Cardiac fibroblast (primary cell): ENCODE measurements at places on chromosomes 16 and 17.
A peak's percentile ranks its signal among the peaks of the same experiment; 100 is the strongest.

DNA sequence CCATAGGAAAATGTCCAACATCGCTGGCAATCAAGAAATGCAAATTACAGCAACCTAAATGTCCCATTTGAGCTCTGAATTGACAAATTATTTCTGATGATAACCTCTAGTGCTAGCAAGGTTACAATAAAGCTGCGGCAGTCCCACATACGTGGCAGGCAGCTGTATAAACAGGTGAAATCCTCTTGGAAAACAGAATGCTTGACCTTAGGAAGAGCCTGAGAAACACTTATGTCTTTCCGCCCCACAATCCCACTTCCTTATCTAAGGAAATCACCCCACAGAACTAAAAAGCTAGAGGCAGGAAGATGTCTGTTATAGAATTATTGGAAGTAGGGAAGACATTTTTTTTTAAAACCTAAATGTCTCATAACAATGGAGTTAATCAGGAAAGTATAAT lies 154.3 kb downstream of the KATNIP start:
- DNase-seq, result no peak

- no peak for DNase-seq
Observed at GRCh38 chr17:76022285-76022684, 4.8 kb downstream of the EVPL start.

DNA sequence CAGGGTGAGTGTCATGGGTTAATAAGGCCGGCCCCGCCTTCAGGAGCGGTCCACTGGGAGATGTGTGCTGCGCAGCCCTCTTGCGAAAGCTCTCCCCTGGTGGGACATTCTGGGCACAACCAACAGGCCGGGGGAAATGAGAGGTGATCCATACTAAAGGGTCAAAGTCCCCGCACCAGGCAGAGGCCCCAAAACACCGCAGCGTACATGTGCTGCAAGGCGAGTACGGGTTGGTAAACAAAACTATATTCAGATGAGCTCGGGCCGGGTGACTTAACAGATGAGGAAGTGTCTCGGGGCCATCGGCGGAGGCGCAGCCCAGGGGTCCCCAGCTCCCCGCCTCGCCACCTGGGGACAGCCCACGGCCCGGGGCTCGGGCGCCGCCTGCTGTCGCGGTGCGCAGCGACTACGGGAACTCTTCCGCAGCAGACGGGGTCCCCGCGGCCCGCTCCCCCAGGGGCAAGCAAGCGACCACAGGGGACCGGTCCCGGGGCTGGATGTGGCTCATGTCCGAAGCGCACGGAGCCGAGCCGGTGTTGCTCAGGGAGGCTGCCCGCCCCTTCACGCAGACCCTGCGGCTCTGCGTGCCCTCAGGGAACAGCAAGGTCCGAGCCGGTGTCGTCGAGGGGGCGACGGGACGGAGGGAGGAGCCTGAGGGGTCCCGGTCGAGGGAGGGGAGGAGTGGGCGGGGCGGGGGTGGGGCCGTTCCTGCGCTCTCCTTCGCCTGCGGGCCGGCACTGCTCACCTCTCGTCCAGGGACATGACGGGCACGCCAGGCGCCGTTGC lies at the start of gene RAB37:
TSS of gene RAB37 (plus strand) at position 744 of the 786 bp plus-strand sequence. CDS start at position 761, 17 bp downstream.
- DNase-seq, result peak; percentile 47

DNA sequence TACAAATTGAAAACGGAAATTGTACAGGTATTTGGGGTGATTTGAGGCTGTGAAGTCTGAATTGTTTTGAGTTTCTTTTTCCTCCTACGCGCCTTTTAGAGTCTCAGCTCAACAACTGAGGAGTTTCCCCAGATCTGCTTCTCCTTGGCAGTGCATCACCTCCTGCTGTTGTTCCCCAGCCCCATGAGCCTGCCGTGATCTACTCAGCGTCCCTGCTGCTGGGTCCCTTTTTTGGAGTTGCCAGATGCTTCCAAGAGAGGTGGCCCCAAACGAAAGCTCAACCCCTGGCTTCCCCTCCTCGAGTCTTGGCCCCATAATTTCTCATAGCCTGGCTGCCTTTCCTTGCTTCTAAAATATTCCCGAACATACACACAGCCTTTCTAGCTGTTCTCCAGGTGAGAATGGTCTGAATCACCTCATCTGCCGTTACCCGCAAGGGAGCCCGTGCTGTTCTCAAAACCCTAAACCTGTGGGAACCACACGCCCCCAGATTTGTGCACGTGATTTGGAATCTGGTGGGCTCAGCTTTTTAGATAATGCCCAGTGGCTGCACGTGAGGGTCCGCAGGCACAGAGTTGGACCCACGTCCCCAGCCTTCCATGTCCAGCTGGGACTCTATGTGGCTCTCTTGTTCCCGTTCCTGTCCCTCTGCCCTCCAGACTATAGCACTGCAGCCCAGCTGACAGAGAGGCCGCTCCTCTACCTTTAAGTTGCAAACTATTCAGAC lies 179.1 kb upstream of the CHMP6 start:
- no peak for DNase-seq

GRCh38 chr16:85209526-85210121 lies 97.4 kb upstream of the CIBAR2 start:
- DNase-seq, result no peak

- DNase-seq, result no peak
Observed at GRCh38 chr17:58491510-58492045, 3.4 kb upstream of the HSF5 start.

DNA sequence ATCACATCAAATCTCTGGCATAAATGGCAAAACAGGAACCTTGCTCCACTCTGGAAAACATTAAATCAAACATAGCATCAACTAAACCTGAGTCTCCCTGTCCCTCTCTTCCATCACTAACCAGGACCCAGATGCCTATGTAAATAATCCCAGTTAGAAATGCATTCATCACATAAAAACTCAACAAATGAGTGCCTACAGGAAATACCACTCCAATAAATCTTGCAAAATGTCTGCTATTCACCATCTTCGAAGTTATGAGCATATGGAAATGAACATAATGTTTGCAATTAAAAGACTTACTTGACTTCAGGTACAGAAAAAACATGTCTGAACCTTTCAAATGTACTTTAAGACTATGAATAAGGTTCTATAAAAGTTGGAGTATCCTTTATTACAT lies 425.0 kb downstream of the CDH11 start:
- no peak for DNase-seq

GRCh38 chr17:66948061-66948750 lies 16.3 kb upstream of the CACNG4 start:
- no peak for DNase-seq

DNA sequence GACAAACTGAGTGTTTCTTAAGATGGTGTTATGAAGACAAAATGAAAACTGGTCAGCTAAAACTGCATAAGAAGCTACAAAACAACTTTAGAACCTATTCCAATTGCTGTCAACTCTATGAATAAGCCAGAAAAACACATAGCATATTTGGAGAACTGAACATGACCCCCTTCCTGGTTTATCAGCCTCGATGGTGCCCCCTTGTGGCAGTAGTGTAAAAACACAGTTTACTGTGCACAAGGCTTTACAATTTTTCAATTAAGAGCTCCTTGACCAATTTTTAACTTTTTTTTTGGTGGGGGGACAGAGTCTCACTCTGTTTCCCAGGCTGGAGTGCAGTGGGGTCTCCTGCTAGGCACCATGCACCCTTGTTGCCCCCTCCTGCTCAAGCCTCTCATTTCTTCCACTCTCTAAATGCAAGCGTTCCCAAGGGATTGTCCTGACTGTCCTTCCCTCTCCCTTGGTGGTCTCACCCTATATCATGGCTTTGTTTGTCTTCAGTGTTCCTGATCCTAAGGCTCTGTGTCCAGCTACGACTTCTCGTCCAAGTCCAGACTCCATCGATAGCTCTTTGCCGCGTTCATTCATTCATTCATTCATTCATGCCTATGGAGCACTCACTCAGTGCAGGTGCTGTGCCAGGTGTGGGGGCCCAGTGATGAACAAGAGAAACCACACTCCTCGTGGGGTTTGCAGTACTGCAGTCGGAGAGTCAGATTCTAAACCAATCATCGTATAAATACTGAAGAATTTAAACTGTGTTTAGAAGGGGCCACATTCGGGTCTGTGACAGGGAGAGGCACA lies 7.5 kb downstream of the EIF1 start:
- peak; percentile 88 for DNase-seq

- DNase-seq, result no peak
Observed at GRCh38 chr16:10150906-10151305, 31.3 kb downstream of the GRIN2A start.

GRCh38 chr16:81601008-81601428 lies 156.4 kb downstream of the CMIP start:
- DNase-seq, result peak; percentile 74

GRCh38 chr17:41475421-41475820 lies 5.5 kb downstream of the KRT35 start:
- no peak for DNase-seq

DNA sequence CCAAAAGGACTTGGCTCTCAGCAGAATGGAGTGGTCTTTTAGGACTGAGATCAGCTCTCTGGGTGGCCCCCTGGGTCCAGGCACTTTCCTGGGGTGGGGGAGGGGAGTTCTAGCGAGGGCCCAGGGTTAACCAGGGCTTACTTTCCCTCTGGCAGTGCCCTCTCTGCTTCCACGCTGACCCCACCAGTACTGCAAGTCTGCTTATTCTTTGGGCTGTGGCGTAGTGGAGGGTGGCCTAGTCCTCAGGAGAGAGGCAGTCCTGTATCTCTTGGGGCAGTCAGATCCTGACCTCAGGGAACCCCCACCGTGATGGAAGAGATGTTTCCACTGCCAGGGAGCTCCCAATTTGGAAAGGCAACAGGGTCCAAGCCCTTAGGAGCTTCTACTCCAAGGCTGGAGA lies 79.4 kb downstream of the CCDC182 start:
- no peak for DNase-seq

- DNase-seq, result no peak
Observed at GRCh38 chr16:645852-646678, 3.1 kb upstream of the WDR90 start.

- no peak for DNase-seq
Observed at GRCh38 chr17:40484285-40484972, 17.0 kb downstream of the TNS4 start.

DNA sequence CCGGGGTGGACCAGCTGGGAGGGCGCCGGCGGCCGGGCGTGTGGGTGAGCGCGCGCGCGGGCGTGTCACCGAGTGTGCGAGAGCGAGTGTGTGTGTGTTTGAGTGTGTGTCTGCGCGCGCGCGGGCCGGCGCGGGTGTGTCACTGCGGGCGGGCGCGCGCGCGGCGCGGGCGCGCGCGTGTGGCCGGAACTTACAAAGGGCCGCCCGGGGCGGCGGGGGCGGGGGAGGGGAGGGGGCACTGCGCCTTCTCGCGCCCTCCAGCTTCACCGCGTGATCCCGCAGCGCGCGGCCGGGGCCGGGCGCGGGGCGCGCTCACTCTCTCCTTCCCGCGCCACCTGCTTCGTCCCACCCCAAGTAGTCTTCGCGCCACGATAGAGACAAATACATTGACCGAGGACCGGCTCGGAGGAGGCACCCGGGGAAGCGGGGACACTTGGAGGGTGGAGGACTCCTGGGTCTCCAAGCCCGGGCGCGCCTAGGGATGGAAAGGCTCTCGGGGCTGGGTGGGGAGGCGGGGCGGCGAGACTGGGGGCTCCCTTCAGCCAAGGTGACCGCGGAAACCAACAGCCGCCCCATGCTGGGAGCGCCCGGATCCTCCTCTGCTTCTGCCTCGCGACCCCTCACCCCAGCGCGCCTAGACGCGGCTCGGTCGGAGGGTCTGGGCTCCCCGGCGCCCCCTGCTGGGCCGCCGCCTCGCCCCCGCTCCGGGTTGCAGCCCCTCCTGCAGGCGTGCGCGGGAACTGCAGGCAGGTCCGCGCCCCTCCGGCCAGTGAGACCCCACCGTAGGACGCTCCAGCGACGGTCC lies at the start of gene SRCIN1:
TSS of gene SRCIN1 (minus strand) at position 112 of the 805 bp plus-strand sequence. CDS start 247 bp downstream, outside the sequence.
- no peak for DNase-seq

DNA sequence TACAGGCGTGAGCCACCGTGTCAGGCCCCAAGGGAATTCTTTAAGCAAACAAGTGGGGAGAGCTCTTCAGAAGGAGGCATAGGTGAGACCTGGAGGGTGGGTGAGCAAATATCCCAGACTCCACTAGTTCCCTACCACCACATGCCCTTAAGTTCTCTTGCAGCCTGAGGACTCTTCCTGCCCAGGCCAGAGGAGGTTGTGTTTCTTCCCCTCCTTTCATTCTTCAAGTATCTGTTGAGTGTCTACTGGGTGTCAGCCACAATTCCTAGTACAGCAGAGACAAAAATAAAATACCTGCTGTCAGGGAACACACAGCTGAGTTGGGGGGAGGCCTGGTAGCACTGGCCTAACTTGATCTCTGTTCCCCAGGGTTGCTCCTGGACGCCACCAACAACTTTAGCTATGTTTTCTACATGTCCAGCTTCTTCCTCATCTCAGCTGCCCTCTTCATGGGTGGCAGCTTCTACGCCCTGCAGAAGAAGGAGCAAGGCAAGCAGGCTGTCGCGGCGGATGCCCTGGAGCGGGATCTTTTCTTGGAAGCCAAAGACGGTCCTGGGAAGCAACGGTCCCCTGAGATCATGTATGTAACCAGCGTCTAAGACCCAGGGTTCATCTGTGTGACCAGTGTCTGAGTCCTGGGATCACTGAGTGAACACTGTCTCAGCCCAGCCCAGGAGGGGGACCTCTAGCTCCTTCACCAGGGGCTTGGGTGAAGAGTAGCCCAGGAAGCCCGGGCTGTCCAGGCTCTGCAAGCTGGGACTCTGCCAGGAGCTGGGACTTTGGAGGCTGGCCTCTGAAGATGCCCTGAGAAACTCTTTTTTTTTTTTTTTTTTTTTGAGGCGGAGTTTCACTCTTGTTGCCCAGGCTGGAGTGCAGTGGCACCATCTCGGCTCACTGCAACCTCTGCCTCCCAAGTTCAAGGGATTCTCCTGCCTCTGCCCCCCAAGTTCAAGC lies 5.9 kb upstream of the ARMC7 start:
- no peak for DNase-seq

DNA sequence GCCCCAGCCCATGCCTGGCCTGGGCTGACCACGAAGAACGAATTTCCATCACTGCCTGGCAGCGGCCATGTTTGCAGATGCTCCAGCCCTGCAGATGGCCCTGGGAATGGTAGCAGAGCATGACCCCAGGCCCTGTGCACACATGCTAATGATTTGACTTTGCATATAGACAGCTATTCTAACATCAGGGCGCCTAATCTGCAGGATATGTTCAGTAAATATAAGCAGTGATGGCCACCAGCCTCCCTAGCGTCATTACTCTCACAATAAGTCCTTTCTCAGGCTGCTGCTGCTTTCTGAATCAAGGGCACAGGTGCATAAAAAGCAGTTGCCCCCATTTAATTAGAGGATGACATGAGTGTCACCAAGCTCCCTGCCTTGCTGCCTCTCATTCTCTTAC lies 24.2 kb downstream of the DNAH9 start:
- no peak for DNase-seq

- DNase-seq, result no peak
Observed at GRCh38 chr16:57996406-57997175, 3.9 kb downstream of the ZNF319 start.

- no peak for DNase-seq
Observed at GRCh38 chr17:44787271-44787940, 28.6 kb downstream of the ADAM11 start.

DNA sequence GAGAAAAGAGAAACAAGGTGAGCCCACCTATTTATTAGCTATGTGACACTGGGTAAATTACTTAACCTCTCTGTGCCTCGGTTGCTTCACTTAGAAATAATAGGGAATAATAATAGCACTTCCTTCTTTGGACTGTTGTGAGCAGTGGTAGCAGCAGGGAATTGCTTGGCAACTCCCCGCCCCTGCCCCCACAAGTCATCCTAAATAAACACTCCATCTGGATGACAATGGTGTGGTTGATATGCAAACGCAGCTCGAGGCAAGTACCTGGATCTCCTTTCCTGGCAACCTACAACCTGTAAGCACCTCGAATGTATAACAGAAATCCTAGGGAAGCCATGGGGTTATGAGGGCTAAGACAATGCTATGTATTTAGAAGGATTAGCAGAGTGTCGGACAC lies 9.1 kb downstream of the TEKT3 start:
- no peak for DNase-seq

GRCh38 chr16:48330841-48331192 lies 54.4 kb downstream of the SIAH1 start:
- no peak for DNase-seq
